ENCODE measurements at places on chromosomes 3 and 15.

DNA sequence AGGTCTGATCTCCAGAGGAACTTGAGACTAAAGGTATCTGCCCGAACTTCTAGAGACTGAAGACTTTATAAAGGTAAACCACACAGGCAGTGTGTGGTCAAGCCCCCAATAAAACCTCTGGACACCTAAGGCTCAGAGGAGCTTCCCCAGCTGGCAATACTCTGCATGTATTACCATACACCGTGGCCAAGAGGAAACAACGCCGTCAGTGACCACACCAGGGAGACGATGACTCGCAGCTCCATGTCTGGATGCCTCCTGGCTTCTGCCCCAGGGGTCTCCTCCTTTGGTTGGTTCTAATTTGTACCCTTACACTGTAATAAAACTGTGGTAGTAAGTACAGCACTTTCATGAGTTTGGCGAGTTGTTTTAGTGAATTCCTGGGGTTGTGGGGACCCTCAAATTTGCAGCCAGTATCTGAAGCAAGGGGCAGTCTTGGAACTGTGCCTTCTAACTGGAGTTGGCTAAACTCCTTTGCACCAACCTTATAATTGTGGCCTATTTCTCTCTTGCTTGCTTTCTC is 32.1 kb upstream of the BCL2L10 start:
- no peak for DNase-seq

DNA sequence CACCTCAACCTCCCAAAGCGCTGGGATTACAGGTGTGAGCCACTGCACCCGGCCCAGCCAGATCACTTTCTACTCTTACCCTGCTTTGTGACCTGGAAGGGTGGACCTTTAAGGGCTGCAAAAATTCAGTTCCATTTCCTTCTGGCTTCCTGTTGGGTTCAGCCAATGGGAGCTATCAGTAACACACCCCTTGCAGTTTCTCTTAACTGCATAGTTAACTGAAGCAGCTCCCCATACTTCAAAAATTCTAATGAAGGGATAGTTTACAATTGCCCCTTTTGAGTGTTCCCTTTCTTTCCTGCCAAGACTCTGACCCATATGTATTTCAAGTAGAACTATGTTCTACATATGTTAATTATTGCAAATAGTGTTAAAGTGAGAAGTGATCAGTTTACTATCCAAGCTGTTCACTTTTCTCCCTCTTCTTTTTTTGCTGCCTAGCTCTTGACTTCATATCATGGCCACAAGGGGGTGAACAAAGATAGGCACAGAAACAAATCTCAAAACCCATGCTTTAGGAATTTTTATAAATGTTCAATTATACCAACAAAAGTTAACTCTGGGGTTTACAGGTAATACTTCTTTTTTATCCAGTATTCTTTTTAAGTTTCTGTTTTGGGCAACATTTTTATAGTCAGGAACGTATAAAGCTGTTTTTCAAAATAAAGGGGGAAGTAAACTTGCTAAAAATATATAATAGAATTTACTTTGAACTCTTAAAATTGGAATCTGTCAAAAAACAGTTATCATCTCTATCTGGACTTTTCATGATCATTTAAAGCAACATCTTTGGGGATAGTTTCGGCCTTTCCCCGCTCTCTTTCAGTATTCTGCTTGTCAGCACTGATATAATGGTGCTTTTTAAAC is 8.1 kb downstream of the PGBD4 start:
- no peak for DNase-seq

GRCh38 chr3:144431134-144431533 is 459.5 kb downstream of the DIPK2A start:
- no peak for DNase-seq

- DNase-seq, result no peak
These were observed 33.9 kb downstream of the FSTL1 start for GRCh38 chr3:120416868-120417267.

- DNase-seq, result peak; percentile 41
These were observed 924 bp upstream of the SIN3A start for GRCh38 chr15:75452364-75452864.

- no peak for DNase-seq
These were observed 173.3 kb upstream of the SNTN start for GRCh38 chr3:63478990-63479660.

- DNase-seq, result no peak
These were observed 7.6 kb downstream of the AGTR1 start for GRCh38 chr3:148705314-148705713.

GRCh38 chr15:81909011-81909358 is 136.8 kb downstream of the MEX3B start:
- DNase-seq, result no peak

GRCh38 chr3:146203776-146204175 is 42.8 kb upstream of the PLOD2 start:
- no peak for DNase-seq

GRCh38 chr15:35728219-35728940 is 182.4 kb upstream of the DPH6 start:
- no peak for DNase-seq

GRCh38 chr3:196406811-196407470 is 25.3 kb downstream of the UBXN7 start:
- DNase-seq, result no peak

- DNase-seq, result no peak
These were observed 54.1 kb downstream of the EXOG start for GRCh38 chr3:38549957-38550840.

GRCh38 chr3:332701-333100 is 136.1 kb downstream of the CHL1 start:
- no peak for DNase-seq

- no peak for DNase-seq
These were observed 21.6 kb upstream of the DUSP7 start for GRCh38 chr3:52077925-52078324.

DNA sequence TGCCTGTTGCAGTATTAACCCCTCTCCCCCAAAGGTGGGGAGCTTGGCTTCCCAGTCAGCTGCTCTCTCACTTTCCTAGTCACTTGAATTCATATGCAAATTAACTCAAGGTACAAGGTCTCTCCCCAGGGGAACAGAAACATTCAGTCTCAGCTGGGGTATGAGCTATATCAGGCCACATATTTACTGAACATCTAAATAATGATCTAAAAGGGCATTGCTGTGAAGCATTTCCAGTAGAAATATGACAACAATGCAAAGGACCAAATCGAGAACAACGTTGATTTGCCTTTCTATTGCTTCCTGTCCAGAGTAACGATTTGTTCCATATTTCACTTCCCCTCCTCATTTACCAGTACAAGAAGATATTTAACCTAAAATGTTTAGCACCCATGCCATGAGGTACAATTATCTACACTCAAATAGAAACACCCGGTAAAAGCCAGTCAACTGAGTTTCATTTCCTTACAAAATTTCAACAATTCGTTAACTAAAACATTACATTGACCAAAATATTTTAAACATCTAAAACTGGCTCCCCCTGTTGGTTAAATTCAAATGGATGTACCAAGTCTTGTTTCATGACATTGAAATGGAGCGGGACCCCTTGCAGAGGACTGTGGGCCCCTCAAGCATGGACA is 36.5 kb upstream of the KLHL6 start:
- no peak for DNase-seq

- DNase-seq, result no peak
These were observed 2.8 kb downstream of the ADAMTS17 start for GRCh38 chr15:100338971-100339444.

DNA sequence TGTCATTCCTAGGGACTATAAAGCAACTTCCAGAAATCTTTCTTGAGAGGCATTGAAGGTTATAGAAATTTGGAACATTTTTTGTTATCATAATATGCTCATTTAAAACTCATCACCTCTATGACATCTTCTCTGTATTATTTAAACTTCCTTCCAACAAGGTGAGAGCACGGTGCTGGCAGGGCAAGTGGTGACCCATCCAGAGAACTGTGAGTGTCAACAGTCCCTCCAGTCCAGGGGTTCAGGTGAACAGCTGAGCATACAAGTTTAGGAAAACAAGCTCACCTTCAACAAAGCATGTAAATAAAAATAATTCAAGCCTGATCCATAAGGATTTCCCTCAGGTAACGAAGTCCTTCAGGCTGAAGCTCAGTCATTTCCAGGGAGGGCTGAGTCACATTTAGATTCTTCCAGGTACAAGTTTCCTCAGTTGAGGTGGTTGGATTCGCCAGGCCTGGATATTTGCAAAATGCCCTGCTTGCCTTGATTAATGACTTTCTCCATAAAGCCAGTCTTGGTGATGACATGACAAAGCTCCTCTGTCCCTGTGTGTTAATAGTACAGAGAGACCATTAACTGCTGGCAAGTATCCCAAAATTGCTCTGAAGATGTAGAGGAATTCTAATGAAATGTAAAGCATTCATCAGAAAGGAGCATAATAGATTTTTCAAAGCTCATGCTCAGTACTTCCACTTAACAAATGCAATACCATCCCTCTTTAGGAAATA is 263.6 kb upstream of the GADL1 start:
- no peak for DNase-seq

All from progenitor cell of endocrine pancreas (in vitro differentiated cells).